Stimulated activated CD4-positive, alpha-beta T cell treated with anti-CD3 and anti-CD28 coated beads, Interleukin-12 subunit alpha, Interleukin-12 subunit beta, amount 100 ng/mL, for 48 hours (primary cell): ENCODE measurements at places on chromosomes 1 and 21.

- DNase-seq = no peak
Measured at GRCh38 chr1:17665950-17666720, 89.0 kb upstream of the ACTL8 start.

DNA sequence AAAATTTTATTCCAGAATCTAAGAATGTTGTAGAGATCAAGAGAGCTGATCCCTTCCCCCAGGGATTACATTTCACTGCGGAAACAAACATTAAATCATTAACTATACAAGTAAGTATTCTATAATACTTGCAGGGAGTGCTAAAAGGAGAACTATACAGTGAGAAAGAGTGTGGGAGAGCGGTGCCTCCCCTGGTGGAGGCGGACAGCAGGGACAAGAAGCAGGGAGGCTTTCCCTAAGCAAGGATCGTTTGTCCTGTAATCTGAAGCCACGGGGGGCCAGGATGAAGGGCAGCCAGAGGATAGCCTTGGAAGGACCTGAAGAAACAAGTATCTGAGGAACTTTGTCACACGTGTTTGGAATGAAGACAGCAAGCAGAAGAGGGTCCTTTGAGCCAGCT, 40.1 kb downstream of the SLC9C2 start:
- DNase-seq = no peak

GRCh38 chr21:32333953-32334673, 35.5 kb downstream of the MRAP start:
- DNase-seq = no peak

- DNase-seq = no peak
Measured at GRCh38 chr1:242224461-242224860, 225.6 kb upstream of the MAP1LC3C start.

DNA sequence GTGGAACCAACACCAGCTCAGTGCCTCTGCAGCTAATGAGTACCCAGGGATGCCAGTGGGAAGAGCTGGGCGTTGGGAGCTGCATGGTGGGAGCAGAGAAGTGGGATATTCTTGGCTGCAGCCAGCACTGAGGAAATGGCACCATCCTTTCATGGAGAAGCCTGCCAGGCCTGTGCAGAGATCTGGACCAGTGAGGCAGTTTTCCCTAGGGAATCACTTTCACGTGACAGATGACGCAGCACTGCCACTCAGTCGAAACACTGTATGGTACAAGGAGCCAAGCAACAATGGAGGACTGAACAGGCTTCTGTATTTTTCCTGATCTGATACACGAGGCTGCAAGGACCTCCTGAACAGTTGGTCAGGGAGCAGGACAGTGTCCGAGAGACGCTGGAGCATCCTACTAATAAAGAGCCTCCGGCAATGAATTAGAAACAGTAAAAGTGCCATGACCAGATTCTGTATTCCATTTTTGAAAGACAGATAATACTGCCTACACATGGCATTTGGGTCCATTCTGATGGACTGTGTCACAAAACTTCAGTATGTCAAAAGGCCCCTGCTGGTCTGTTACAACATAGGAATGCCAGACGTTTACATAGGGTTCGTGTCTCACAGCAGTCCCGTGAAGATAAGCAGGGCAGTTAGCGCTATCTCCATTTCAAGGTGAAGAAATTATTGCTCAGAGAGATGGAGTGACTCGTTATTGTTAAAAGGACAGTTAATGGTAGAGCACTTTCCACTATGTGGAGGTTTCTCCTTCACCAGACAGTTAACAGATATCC, 44.0 kb upstream of the LMO4 start:
- no peak for DNase-seq

- DNase-seq = no peak
Measured at GRCh38 chr1:67761730-67762129, 71.5 kb downstream of the GNG12 start.

- no peak for DNase-seq
Measured at GRCh38 chr1:8020032-8020431, 6.1 kb downstream of the ERRFI1 start.

- DNase-seq = no peak
Measured at GRCh38 chr1:18849261-18849711, 10.2 kb downstream of the TAS1R2 start.

DNA sequence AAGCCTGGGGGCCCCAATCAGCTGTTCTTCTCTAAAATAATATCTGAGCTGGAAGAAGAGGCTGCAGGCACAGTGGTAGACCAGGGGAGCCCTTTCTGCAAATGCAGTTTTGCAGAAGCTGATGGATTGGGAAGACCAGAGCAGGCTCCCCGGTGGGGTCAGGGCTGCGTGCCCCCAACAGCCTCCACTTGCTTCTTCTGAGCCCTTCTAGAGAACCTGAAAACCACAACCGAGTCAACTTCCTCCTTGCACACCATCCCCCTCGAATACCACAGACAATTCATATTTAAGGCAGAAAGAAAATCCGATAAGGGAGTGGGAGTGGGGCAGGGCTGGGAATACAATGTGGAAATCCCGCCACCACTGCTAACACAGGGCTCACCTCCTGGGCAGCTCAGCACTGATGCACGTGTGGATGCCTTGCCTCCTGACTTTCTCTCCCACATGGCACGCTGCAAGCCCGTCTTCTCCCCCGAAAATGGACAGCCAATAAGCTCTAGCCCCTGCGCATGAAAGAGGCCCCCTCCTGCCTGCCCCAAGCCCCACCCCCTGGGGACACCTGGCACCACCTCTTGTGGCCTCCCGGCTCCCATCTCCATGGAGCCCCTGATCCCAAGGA, 25.4 kb upstream of the ALDH4A1 start:
- DNase-seq = peak; percentile 22

DNA sequence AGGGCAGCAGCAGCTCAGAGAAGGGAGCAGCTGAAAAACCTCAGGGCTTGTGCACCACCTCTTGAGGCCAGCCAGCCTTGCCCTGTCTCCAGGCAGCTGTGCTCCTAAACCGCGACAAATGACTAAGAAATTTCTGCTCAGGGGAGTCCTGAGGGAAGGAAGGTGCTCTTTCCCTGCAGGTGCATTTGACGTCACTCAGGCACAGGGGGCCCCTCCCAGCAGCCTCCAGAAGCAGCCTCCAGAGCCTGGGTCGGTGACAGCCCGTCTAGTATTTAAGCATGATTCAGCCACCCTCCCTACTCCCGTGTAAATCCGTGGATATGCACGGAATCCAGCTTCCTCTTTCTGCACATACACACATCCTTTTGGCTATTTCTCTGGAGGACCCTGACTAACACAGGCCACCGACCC, 560.5 kb downstream of the KIF26B start:
- no peak for DNase-seq

DNA sequence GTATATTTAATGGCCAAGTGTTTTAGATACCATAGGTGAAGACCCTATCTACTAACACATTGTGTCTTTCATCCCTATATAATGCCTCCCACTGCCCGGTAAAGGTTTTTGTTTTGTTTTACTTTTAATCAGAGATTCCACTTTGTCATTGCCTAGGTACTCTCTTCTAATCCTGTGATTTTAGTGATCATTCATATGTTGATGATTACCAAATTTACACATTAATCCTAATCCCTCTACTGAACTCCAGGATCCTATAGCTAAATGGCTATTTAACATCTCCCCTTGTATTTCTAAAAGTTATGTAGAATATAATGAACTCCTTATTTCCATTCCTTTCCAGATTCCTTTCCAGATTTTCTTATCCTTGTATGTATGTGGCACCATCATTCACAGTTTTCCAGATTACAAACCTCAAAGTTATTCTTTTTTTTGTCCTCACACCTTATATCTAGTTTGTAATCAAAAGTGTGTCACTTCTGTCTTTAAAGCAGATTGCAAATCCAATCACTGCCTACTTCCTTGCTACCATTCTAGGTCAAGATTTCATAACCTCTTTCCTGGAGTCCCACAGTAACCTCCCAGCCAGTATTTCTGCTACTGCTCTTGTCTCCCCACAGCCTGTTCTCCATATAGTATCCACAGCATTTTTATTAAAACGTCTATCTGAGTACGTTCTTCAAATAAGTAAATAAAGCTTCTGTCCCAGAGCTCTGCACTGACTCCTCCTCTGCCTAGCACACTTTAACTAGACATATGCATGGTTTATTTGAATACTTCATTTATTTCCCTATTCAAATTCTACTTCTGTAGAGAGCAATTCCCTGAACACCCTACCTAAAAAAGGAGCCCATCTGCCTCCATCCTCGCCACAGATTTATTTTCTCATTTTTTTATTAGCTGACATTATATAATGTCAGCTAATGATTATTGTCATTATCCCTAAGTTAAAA, 157.8 kb downstream of the KCNT2 start:
- DNase-seq = no peak

- DNase-seq = no peak
Measured at GRCh38 chr1:100296140-100296539, 30.1 kb downstream of the RTCA start.

- no peak for DNase-seq
Measured at GRCh38 chr1:155892796-155893195, 18.4 kb downstream of the RIT1 start.

GRCh38 chr1:227092069-227092468, 152.0 kb downstream of the COQ8A start:
- no peak for DNase-seq

- DNase-seq = no peak
Measured at GRCh38 chr1:81008293-81008692, 792.4 kb upstream of the ADGRL2 start.

DNA sequence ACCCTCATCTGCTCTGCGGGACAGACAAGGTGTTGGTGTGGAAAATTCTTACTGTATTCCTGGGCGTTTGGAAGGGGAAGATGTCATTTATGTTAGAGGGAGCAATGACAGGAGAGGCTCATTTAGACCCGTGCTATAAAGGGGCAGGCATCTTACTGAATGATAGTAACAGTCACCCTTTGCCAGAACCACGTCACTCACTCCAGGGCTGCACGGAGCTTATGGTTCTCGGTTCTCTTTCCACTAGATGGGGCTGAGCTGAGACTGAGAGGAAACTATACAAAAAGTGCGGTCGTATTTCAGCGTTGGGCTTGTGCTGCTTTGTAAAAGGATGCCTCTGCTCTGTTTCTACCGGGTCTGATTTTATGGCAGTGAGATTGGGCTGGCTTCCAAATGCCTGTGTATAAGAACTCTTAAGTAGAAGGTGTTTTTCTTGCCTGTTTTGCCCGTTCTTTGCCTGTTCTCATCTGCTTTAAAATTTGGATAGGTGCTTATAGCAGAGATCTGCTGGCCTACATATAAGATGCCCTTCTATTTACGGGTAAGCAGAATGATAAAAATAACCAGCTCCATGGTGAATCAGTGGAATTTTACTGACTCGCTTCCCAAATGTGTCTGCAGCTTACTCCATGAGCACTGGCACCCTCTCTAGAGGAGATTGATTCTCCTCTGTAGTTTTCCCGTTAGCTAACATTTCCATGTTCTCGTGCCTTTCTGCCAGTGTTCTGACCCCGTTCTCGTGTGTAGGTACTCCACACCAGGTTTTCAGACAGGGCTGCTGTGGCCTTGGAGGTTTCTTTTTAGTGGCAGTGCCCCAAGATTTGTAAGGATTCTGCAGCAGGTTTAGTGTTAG, 55.9 kb downstream of the MRPS6 start:
- DNase-seq = peak; percentile 75

DNA sequence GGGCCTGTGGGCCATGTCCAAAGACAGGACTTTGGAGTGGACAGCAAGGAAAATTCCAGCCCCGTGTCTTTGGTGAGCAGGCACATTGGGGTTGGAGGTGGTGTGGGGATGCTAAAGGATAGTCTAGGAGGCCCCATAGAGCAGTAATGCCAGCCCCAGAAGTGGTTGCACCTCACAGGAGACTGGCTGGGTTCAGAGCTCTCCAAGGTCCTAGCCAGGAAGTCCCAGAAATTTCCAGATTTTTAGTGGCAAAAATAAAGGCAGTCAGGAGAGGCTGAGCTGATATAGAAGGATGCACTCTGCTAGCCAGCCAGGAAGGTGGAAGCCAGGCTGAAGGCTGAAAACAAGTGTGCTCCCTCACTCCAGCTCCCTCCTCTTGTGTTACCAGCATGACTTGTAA, 144.0 kb upstream of the KCND3 start:
- no peak for DNase-seq

DNA sequence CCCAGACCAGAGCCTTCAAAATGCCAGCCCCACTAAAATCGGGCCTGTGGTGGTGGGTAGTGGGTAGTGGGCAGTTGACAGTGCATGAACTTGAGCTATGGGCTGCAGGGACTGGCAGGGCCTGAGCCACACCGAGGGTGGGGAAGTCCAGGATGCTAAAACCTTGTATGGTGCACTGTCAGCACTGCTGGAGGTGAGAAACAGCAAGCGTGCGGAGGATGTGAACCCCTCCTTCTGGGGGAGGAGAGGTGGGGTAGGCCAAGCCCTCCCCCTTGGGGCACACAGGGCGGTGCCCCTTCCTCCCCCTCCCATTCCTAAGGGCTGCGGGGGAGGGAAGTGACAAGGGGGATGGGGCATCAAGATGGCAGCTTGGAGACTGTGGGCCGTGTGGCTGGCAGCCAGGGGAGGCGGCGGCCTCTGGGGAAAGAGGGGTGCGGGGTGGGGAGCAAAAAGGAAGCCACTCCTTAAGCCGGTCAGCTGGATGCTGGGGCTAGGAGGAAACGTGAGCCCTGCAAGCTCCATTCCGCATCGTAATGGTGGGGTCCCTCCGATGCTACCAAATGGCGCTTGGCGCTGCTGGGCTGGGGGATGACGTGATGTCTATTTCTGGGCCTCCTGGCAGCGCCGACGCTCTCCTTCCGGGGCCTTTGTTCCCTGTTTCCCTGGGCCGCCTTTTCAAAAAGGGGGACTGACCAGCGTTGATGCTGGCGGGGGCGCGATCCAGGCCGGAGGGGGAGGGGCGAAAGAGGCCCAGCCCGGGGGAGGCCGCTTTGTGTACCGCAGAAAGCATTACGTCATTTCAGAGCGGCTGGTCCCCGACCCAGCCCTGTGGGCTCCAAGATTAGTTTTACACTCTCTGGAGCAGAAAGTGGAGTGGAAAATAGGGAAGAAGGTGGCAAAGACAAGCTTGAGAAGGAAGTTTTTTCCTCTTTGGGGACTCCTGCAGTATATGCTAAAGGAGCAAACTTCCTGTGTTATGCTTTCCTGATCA, 809 bp downstream of the SYT11 start:
- peak; percentile 31 for DNase-seq

DNA sequence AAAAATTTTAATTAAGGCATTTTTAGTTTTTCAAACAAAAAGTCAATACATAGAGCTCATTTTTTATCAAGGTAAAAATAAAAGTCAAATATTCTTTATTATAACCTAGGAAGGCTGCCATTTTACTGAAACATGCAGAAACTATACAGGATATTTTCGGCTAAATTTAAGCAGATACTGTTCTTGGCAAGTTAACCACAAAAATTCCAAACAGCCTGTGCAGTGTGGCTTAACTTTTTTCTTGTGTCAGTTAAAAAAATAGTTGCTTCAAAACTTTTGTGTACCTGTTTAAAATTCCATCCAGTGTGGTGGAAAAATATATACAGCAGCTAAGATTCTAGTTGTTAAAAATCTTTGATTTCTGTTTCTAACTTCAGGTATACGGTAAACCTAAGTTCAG, 135.0 kb downstream of the ATP5PO start:
- no peak for DNase-seq

GRCh38 chr1:67893126-67893495, 59.8 kb upstream of the GNG12 start:
- DNase-seq = no peak

GRCh38 chr1:40350391-40350790, 23.1 kb upstream of the SMAP2 start:
- no peak for DNase-seq

GRCh38 chr1:182602935-182603645, 1.1 kb downstream of the RGS16 start:
- DNase-seq = no peak
